ENCODE measurements at places on chromosomes 2 and 18.

GRCh38 chr2:217289177-217289906, 429.5 kb upstream of the TNP1 start:
- no peak for DNase-seq

- no peak for DNase-seq
These were observed 44.0 kb upstream of the CHMP1B start for GRCh38 chr18:11807233-11807632.

GRCh38 chr18:53798516-53798915, 426.0 kb downstream of the MBD2 start:
- DNase-seq: peak; percentile 41

DNA sequence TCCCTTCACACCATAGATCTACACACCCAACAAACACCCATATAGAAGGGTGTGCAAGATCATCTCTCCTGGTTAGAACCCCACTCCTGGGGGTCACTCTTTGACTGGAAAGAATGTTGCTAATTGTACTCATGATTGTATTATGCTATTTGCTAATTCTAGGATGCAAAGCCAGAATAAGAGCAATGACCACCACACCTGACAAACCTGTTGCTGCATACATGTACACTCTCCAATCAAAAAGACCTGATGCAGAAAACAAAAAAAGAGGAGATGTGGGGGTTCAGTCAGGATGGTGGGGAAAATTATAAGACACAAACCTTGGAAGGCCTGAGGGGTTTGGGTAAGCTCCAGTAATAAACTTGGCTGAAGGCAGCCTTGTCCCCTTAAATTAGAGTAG, 36.9 kb upstream of the PDK1 start:
- no peak for DNase-seq

GRCh38 chr18:2997429-2997828, 15.5 kb downstream of the LPIN2 start:
- no peak for DNase-seq

- no peak for DNase-seq
These were observed 89.6 kb downstream of the EPAS1 start for GRCh38 chr2:46386763-46387162.

GRCh38 chr2:227802882-227803281, 10.8 kb upstream of the CCL20 start:
- DNase-seq: no peak

GRCh38 chr2:83113953-83114352, 1345.1 kb downstream of the SUCLG1 start:
- no peak for DNase-seq

DNA sequence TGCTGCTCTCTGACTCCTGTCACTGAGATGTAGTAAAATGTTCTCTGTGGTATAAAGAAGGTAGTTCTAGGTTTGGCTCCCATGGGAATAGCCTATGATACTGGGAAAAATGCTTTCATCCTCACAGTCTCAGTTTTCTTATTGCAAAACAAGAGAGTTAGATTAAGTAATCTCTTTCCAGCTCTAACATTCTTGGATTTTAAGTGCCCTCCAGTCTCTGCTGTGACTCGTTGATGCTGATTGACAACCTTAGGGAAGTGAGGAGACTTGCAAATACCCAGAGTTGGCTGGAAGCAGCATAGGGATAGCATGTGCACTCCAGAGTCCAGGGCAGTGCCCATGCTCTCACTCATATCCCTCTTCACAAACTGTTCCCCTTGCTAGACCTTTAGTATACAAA, 534.9 kb downstream of the SLC4A3 start:
- peak; percentile 53 for DNase-seq

GRCh38 chr2:110864731-110865130, 132.4 kb downstream of the ACOXL start:
- DNase-seq: no peak

DNA sequence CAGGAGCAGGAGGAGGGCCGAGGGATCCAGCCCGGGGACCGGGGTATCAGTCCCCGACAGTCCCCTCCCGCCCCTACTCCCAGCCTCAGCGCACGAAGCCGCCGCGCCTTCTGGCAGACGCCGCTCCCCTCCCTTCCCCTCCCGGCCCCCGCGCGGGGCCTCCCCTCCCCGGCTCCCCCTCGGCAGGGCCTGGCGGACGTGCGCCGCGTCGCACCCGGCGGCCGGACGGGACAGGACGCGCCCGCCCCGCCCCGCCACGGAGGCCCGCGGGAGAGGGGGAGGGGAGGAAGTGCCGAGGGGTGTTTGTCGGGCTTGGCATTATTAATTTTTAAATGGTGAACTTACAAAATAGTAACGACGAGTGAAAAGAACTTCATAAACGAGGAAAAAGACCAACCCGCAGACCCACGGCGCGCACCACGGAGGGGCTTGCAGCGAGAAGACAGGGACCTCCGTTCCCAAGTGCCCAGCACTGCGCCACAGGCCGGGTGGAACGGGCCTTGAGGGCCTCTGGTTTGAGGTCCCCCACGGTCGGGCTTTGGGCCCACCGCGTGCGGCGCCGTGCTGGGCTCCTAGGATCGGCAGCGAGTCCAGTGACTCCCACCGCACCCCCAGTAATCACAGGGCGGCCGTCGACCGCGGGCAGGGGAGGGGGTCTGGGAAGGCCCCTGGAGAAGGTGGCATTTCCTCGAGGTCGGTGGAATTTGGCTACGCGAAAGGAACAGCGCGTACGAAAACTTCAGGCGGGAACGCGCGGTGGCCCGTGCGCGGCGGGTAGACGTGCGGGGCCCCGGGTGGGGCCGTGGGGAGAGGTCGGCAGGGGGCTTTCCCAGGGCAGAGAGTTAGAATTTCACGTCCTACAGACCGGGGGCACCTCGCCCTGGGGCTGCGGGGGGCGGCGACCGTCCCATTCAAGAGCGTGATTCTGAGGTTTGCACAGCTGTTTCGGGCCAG, 954 bp upstream of the CTDSP1 start:
- DNase-seq: peak; percentile 87

- no peak for DNase-seq
These were observed 75.8 kb upstream of the GPC1 start for GRCh38 chr2:240359695-240360094.

GRCh38 chr2:102826904-102827303, 65.1 kb downstream of the TMEM182 start:
- DNase-seq: peak; percentile 11

DNA sequence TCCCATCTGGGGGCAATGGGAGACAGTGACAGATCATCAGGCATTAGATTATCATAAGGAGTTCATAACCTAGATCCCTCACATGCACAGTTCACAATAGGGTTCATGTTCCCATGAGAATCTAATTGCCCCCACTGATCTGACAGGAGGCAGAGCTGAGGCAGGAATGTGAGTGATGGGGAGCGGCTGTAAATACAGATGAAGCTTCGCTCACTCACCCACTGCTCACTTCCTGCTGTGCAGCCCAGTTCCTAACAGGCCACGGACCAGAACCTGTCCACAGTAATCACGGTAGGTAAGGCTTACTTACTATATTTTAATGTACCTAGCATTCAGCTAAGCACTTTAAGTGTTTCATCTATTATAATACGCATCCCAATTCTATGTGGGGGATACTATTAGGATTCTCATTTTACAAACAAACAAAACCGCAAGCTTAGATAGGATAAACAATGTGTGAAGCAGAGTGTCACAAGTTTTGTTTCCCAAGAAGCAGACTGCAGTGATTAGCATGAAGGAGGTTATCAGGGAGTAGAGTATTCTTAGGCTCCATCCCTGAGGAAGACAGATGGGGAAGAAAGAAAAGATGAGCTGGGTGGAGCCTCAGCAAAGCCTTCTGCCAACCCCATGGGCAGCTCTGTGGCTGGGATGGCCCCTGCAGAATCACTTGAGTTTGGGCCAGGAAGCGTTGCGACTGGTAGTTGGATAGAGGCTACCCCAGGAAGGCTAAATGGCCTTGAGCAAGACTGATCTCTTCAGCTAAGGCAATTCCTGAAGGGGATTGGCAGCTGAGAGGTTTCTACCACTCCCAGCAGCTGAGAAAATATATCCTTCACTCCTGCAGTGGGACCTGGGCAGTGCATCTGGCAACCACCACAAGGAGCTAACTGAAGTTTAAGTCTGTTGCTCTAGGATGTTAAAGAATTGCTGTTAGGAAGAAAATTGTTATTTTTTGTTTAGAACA, 133.1 kb downstream of the MREG start:
- DNase-seq: no peak

- no peak for DNase-seq
These were observed 41.0 kb downstream of the HPCAL1 start for GRCh38 chr2:10343658-10344057.

DNA sequence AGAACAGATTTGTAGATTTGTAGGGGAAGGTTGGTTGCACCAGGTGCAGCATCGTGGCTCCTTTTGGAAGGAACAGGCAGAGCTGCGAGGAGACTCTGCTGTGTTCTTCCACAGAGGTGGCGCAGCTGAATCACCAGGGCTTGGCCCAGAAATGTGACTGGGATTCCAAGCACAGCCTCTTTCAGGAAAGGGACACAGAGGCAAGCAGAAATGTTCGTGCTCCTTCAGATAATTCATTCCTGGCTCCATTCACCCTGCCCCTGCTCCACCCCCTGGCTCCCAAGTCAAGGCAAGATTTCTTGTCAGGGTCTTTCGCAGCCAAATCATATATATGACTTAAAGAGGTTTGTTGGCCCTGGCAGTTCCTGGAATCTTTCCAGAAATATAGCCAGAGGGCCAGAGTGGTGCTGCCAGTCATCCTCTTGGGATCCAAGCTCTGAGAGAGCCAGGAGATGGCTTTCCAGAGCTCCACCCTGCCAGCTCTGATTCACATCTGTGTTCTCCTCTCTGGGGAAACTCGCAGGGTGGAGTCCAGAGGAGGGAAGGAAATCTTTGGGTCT, 203.9 kb upstream of the TANK start:
- DNase-seq: no peak

- no peak for DNase-seq
These were observed 12.8 kb downstream of the TSN start for GRCh38 chr2:121768143-121768755.

GRCh38 chr2:219286436-219287115, 7.4 kb downstream of the DNAJB2 start:
- DNase-seq: no peak

DNA sequence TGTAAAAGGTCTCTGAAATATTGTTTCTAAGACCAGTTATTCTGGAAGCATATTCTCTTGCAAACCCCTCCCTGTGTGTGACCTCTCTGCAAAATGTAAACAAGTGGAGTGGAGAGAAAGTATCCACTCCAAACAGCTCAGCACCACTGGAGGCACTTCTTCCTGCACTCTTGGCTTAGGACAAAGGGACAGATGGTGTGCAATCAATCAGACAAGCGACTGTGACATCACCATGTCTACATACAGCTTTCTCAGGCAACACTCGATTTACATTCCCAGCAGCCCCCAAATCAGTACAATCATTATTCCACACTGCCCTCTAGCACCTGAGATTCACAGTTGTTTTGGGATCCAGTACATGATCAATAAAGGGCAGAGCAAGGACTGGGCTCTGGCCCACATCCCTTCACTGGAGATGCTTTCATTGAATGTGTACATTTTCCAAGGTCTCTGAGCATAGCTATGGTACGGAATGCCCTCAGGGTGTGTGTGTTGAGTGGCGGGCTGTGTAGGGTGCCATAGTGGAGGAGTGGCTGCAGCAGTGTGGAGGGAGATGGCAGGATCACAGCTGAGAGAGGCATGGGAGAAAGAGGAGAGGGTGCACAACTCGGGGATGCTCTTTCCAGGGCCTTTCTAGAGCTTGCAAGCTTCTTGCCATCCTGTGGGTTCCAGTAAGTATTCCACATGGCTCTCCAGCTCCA, 311.8 kb upstream of the ST6GAL2 start:
- DNase-seq: no peak

DNA sequence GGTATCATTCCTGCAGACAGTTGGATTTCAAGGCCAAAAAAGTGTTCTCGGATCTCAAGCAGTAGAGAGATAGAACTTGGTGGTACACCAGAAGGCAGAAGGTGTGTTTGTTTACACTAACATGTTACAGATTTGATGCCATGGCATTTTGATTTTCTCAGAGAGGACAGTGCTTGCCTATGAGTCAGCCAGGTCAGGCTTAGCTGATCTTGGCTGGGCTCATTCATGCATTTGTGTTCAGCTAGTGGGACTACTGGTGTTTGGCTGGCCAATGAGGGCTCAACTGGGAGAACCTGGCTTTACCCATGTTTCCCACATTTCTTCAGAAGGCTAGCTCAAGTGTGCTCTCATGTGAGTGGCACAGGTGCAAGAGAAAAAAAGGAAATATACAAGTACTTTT, 162.0 kb downstream of the C1D start:
- no peak for DNase-seq

DNA sequence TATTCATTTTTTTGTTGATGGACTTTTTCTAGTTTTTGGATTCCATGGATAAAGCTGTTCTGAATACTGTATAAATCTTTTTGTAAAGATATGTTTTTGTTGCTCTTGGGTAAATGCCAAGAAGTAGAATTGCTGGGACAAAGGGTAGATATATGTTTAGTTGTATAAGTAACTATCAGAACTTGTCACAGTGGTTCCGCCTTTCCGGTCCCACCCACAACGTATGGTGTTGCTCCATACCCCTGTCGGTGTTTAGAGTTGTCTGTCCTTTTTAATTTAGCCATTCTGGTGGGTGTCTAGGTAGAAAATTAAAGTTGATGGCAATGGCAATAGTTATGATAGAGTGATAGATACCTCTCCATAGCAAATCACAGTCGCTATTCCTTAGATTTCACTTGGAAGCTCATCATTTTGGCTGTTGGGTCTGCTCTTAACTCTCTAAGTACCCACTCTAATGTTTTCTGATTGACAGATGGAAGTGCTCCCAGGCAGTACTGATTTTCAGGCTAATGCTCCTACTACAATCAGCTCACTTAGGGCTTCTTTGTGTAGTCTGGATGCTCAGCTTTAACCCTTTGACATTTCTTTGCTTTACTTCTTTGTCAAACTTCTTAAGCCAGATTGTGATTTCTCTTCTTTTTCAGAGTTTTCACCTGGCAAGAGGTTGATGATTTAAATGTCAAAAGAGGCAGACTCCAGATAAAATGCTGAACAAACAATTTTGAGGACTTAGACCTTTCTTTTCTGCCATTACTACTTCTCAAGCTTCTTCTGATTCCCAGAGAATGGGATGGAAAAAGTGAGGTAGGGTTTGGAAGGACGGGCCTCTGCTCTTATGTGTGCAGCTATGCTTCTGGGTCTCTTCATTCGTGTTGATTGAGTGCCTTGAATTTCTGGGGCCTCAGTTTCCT, 156.4 kb downstream of the AQP4 start:
- DNase-seq: peak; percentile 34

GRCh38 chr2:85134255-85134895, 1.2 kb downstream of the TCF7L1 start:
- DNase-seq: peak; percentile 71

GRCh38 chr2:239575931-239576445, 175.2 kb upstream of the HDAC4 start:
- DNase-seq: no peak

GRCh38 chr2:10345813-10346212, 43.1 kb downstream of the HPCAL1 start:
- no peak for DNase-seq

- peak; percentile 32 for DNase-seq
These were observed 1.2 kb downstream of the ZNF236 start for GRCh38 chr18:76823587-76824011.

- DNase-seq: no peak
These were observed 4.2 kb upstream of the PSD4 start for GRCh38 chr2:113169586-113169985.

- DNase-seq: peak; percentile 69
These were observed 58.6 kb upstream of the SLC25A52 start for GRCh38 chr18:31819106-31819924.

GRCh38 chr18:42914476-42914875, 201.0 kb downstream of the RIT2 start:
- no peak for DNase-seq

- DNase-seq: no peak
These were observed 7.5 kb upstream of the STAMBP start for GRCh38 chr2:73821227-73821626.

GRCh38 chr2:38743672-38744398, 7.3 kb downstream of the SRSF7 start:
- no peak for DNase-seq

Measured in cardiac muscle cell (in vitro differentiated cells and primary cell).